Dorsolateral prefrontal cortex (tissue), 122 donors: ENCODE measurements at places on chromosomes 11 and 22.
A peak's percentile ranks its signal among the peaks of the same experiment; 100 is the strongest.

DNA sequence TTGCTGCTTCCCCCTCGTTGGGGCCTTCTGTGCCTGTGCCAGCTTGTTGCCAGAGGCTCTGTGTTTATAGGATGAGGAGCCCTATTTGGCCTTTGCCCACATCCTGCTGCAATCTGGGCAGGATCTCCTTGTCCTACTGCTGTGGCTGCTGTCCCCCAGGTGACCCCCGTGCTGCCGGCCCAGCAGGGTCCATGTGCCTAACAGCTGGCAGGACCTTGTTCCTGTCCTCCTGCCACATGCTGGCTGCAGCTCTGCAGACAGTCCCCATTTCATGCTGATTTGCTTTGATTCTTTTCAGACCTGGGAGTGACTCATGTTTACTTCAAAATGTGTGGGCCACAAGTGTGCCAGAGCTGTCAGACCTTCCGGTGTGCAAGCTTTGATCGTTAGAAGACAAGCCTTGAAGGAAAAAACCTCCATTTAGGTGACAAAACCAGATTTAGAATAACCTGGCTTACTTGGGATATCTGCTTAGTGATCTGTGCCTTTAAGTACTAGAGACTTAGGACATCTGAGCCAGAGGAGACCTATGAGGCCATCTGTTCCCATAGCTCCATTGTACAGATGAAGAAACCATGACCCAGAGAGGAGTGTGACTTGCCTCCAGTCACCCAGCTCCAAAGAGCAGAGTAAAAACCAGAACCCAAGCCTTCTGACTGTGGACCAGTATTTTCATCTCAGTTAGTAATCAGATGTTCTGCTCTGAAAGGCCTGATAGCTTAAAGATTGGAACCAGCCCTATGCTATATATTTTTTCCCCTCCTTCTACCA lies 11.1 kb downstream of the NAV2 start:
- DNase-seq: no peak

DNA sequence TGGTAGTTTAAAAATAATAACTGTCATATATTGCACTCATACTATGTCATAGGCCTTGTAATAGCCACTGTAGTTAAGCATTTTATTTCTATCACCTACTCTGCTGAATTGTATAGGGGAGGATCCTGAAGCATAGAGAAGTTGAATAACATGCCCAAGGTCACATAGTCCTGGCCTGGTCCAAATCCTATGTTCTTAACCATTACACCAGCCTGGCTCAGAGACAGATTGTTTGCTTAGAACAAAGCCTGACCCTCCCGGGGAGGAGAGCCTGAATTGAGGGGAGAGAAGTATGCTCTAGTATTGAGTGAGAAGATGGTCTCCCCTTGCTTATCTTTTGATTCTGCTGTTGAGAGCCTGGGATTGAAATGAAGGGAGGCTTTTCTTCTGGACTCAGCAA lies 2.2 kb downstream of the NEU3 start:
- no peak for DNase-seq

GRCh38 chr11:120208777-120209176 lies 2.1 kb upstream of the OAF start:
- no peak for DNase-seq

GRCh38 chr11:104564921-104565582 lies 333.2 kb downstream of the CASP12 start:
- DNase-seq: peak; percentile 38

DNA sequence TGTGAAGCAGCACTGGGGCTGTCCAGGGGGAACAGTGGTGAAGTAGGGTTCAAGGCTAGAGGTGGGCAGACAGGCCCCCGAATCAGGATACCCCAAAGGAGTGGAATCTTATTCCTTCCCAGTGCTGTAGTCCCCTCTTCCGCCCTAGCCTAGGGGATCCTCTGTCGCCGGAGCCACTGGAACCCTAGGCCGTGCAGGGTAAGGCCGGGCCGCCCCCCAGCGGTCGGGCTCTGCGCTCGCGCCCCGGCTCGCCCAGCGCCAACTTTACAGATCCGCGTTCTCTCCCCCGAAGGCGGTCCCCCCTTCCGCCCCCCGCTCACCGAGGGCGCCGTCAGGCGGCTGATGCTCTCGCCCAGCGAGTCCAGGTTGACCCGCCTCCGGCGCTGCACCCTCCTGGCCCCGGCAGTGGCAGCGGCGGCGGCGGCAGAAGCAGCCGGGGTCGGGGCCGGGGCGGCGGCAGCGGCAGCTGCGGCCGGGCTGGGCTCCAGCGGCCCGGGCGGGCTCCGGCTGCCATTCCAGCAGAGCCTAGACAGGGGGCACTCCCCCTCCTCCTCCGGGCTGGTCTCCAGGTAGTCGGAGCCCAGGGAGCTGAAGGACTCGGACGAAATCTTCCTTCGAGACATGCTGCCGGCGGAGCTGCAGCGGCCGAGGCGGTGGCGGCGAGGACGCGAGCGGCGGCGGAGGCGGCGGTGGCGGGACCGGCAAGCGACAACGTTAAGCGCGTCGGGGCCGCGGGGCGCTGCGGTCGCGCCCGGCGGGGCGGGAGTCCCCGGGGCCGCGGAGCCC lies 650 bp downstream of the GUCY1A2 start:
- peak; percentile 51 for DNase-seq

- DNase-seq: no peak
Observed at GRCh38 chr11:19368726-19369375, 128.1 kb upstream of the E2F8 start.

DNA sequence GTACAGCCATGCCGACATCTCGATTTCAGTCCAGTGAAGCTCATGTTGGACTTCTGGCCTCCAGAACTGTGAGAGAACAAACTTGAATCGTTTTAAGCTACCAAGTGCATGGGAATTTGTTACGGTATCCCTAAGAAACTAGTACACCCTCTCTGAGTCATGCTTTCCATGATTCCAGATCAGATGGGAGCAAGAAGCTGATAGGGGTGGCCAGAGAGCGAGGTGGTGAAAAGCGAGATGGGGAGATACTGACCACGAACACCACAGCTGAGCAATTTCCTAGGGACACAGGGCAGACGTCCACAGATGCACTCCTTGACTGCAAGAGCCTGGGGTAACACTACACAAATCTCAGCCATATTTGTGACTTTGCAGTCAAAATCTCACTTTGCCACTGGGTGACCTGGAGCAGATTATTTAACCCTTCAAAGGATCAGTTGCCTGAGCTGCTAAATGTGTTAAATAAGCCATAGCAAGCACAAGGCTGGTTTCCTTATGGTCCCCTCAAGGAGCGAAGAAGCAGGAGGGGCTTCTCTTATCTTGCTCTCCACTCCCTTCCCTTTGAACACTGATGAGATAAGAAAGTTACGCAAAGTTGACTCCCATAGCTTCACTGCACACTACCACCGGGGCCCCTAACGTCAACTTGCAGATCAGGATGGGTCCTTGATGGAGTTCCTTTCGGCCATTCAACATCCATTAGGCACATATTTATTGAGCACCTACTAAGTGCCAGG lies 22.6 kb upstream of the RCN1 start:
- no peak for DNase-seq

DNA sequence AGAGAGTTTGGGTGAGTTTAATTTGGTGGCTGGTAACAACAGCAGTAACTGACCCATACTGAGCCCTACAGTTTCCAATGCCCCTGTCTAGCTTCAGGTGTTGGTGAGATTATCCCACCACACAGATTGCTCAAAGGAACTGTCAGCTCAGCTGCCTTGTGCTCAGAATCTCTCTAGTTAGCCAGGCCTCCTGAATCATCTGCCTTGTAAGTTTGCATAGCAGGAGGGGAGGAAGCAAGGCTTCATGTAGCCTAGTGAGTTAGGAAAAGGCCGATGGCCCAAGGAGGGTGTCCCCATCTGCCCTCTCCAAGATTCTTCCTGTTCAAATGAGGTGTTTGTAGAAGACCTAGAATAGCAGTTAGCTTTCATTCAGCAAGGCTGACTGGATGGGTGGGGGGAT lies 74.3 kb downstream of the MICAL2 start:
- DNase-seq: no peak

DNA sequence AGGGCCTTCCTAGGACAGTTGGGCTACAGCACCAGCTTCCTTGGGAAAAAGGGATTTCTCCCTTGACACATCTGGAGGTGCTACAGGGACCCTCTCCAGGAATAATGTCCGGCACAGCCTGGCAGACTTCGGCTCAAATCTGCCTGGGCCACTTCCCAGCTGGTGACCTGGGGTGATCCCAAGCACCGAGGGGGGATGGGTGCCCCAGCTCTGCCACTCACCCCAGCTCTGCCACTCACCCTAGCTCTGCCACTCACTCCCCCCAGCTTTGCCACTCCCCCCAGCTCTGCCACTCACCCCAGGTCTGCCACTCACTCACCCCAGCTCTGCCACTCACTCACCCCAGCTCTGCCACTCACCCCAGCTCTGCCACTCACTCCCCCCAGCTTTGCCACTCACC lies 9.9 kb downstream of the OSBPL5 start:
- DNase-seq: no peak

GRCh38 chr11:12420040-12420439 lies 42.7 kb downstream of the PARVA start:
- no peak for DNase-seq

GRCh38 chr11:116918925-116919655 lies 81.7 kb upstream of the APOA1 start:
- no peak for DNase-seq

GRCh38 chr11:59544869-59545178 lies 33.5 kb downstream of the OR4D9 start:
- DNase-seq: no peak

- DNase-seq: no peak
Observed at GRCh38 chr11:121780971-121781370, 328.2 kb upstream of the SORL1-AS1 start.

- no peak for DNase-seq
Observed at GRCh38 chr22:19903513-19903912, 38.1 kb upstream of the COMT start.
